ENCODE measurements at places on chromosomes 1 and 21.

DNA sequence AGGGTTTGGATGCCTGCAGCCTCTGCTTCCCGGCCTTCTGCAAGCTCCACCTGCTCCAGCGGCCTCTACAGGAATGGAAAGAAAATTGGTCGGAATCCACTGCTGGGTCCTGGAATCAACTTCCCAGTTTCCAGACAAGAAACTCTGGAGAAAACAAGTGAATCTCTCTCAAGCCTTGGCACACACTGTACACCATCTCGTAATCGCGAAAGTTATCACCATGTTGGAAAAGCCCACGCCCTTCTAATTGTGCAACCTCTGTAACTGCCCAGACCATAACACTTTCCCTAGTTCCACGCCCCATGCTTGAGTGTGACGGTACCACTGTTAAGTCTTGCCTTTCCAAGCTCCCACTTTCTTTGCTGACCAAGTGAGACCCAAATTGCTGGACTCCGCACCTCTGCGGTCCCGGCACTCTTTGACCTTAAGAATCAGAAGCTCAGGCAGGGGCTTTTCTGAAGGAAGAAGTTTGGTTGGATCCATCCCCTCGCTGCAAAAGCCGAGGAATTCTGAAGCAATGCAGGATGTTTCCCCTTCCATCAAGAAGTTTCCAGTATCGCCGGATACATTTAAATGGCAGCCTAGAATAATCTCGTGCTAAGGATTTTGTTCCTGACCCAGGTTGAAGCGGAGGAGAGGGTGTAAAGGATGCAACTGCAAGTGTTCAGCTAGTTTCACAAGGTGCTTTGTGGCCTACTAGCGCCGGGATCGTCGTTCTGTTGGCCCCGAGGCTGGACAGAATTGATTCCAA, 6.2 kb downstream of the NR5A2 start:
- DNase-seq, result no peak

GRCh38 chr1:43582162-43582566, 51.5 kb downstream of the PTPRF start:
- no peak for DNase-seq

- DNase-seq, result no peak
Measured at GRCh38 chr1:43708002-43708410, 670 bp downstream of the ST3GAL3 start.

DNA sequence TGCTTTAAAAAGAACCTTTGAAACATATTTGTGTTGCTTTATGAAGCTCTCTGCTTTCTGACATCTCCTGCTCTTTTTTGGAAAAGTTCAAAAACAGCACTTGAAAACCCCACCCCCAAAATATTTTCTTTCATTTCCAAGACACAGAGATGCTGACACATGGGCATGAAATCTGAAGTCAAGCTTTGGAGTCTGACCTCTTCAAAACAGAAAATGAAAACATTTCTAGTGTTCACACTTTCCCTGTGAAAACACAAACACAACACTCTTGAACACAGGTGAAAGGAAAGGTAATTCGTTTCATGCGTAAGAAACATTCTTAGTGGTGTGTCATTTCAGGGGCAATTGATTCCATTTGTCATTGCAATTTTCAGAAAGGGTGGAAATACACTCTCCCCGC, 10.8 kb downstream of the NGF start:
- no peak for DNase-seq

DNA sequence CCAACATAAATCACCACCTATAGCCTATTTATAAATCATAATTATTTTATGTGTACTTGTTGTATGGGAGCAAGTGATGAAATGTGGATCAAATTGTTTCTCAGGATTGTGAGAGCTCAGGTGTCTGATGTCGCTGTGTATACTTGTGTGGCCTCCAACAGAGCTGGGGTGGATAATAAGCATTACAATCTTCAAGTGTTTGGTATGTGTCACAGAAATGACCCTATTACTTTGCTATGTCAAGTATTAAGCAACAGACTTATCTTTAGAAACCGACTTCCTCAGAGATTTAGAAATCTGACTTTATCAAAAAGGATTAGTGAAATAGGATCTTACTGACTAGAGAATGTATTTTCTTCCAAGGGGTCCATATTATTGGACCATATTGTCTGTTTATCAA, 280.9 kb downstream of the TPR start:
- no peak for DNase-seq

GRCh38 chr1:240538776-240539430, 73.1 kb downstream of the GREM2 start:
- DNase-seq, result no peak

DNA sequence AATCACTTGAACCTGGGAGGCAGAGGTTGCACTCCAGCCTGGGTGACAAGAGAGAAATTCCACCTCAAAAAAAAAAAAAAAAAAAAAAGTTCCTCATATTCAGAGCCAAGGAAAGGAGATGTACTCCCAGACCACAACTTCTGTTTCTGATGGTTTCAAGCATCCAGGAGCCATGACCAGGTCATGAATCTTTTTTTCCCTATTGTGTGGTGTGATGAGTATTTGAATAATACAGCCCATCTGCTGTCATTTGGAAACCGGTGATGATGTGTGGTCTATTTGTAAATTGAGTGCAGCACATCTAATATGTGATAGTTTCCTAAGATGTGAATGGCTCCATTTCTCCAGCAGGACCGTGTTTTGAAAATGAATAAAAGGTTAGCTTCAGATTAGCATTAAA, 18.6 kb downstream of the PIK3CD start:
- DNase-seq, result no peak

DNA sequence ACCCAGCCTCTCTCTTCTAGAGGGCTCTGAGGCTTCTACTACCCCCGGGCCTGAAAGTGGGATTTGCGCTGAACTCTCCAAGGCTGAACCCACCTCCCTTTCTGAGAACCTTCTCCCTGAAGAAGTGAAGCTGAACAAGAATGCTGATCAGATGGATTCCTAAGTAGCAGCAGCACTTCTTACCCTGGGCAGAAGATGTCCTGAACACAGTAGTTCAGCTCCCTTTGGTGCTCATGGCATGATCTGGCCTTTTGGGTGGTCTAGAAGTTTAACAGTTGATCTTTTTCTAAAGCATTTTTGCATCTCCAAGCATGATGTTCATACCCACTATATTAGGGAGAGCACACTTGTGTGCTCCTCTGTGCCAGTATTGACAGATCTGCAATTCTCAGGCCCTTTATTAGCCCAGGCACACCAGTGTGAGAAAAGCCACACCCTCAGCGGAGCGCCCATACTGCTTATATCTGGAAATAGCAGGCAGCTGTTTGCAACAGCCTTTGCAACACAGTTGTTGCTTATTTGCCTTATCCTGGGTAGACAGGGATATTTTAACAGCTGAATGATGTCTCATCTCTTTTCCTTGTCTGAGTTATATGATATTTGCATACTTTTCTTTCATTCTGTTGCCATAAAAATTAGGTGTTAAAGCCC, 34.2 kb downstream of the CNN3 start:
- no peak for DNase-seq

DNA sequence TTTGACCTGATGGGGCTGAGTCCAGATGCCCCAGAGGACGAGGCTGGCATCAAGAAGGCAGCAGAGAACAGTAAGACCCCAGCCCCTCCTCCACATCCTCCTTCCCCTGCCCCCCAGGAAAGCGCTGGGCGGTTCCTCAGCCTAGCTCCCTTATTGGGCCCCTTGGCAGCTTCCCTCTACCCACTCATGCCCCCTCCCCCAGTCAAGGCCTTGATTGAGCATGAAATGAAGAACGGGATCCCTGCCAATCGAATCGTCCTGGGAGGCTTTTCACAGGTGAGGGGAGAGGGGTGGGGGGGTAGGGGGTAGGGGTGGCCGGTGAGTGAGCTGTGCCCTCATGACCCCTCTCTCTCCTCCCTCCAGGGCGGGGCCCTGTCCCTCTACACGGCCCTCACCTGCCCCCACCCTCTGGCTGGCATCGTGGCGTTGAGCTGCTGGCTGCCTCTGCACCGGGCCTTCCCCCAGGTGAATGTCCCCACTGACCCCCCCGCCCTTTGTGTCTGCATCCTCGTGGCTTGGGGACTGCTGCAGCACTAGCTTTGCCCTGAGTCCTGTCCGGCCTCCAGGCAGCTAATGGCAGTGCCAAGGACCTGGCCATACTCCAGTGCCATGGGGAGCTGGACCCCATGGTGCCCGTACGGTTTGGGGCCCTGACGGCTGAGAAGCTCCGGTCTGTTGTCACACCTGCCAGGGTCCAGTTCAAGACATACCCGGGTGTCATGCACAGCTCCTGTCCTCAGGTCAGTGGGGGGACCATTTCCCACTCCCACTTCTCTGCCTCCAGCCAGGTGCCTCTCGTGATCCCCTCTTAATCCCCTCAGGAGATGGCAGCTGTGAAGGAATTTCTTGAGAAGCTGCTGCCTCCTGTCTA, 3.2 kb downstream of the LYPLA2 start:
- DNase-seq, result no peak

GRCh38 chr1:86567878-86568277, 21.0 kb downstream of the CLCA4 start:
- no peak for DNase-seq

- no peak for DNase-seq
Measured at GRCh38 chr1:204802401-204803175, 68.1 kb upstream of the NFASC start.

DNA sequence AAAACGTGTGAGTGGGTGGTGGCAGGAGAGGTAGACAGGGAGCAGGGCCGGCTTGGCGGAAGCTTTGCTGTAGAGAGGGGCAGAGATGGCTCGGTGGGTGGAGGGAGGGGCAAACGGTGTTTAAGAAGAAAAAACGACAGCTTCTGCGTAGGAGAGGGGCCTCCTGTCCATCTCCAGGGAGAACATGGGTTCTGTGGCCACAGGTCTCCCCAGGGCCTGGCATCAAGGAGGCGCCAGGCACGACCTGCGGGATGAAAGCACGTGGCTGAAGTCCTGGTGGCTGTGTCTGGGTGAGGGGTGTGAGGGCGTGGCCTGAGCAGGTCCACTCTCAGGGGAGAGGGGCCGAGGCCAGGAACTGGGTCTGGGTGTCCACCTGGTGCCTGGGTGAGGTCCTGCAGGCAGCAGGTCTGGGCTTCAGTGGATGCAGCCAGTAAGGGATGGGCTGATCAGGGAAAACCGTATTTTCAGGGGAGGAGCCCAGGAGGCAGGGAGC, 940 bp upstream of the PRKCZ start:
- no peak for DNase-seq

- no peak for DNase-seq
Measured at GRCh38 chr1:172723251-172723650, 64.3 kb downstream of the FASLG start.

DNA sequence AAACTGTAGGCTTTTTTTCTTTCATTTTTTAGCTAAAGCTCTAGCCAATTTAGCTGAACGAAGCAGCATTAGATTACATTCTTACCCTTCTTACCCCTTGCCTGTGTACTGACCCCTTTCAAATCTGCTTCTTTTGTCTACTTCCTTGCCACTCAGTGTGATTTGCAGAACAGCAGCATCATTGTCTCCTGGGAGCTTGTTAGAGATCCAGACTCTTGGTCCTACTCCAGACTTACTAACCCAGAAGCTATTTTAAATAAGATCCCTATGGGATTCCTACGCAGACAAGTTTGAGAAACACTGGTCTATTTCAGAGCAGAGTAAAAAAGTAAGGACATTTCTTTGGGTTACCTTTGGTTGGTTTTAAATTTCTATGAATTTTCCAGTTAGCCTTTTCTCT, 13.8 kb downstream of the LRRC39 start:
- DNase-seq, result no peak

DNA sequence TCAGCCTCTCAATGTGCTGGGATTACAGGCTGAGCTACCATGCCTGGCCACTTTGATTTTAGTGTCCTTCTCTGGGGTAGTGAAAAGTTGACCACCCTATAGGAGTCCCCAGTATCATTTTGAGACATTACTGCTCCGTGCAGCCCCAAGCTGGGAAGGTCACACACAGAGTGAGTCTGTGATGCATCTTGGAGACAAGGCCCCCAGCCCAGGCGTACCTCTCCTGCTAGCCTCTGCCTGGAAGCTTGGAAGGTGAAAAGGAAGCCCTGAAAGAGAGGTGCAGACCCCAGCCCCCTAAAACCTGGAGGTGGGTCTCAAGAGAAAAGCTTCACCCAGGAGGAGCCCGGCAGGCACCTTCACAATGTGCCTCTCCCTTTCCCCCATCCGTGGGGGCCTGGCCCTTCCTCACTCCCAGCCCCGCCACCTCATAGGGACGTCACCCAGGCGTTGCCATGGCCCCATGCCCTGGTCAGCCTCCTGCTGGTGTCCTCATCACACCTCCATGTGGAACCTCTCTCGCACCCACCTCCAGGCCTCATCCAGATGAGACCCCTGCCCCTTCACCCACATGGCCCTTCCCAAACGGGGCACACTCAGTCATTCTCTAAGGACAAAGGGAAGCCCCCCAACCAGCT, 5.6 kb upstream of the ARF1 start:
- no peak for DNase-seq

- peak; percentile 14 for DNase-seq
Measured at GRCh38 chr1:94236013-94236491, 1.3 kb downstream of the ARHGAP29 start.

DNA sequence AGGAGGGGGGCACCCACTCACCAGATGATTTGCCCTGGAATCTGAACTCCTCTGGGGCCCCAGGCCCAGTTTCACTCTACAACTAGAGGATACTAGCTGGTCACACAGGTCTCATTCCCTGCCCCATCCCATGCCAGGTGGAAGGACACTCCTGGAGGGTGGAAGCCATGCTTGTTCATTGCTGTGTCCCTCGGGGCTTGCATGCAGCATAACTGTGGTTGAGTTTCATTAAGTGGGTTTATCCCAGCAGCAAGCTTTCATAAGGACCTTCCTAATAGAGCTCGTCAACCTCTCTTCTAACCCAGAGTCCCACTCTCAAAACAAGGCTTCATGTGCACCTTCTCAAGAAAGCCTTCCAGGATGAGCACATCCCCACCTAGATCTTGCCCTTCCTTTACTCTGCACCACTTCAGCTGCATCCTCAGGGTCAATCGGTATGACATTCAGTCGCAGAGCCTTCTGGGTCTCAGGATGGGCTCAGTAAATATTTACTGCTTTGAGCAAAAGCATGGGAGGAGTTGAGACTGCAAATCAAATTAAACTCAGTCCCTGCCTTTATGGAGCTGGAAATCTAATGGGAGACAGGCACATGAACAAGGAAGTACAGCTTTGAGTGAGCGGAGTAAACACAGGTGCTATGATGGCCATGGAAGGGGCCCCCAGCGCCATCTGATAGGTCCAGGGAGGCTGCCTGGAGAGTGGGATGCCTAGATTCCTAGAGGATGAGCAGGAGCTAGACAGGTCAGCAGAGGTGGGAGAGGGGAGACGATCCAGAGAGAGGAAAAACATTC, 32.3 kb downstream of the LAMB3 start:
- no peak for DNase-seq

DNA sequence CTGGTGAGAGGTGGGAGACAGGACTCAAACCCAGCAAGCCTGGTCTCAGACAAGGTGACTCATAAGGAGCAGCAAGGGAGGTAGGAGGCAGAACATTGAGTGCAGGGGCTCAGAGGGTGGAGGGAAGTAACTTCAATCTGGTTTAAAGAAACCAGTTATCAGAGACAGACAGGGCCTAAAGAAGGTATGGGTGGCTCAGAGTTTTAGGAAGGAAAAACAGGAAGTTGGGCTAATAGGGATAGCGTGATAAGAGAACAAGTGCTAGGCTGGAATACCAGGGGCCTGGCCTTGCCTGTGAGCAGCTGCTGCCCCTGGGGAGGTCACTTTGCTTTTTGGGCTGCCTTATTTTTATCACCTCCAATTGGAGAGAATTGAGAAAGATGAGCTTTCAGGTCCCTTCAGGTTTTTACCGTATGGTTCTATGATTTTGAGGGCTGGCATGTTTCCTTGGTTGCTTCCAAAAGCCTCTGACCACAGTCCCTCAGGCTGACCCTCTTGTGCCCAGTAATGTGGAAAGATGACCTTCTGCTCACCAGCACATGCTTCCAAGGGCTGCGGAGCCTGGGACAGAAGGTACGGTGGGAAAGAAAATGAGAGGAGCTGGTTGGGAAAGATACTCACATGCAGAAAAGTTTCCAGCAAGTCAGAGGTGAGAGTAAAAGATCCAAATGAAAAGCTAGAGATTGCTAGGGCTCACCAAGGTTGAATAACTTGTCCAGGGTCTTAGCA, 77.0 kb downstream of the DDR2 start:
- no peak for DNase-seq

Measured in T47D (cell line).